CD8-positive, alpha-beta memory T cell (primary cell): ENCODE measurements at places on chromosomes 2 and 18.

- no peak for DNase-seq
Observed at GRCh38 chr2:238920053-238920452, 72.2 kb downstream of the TWIST2 start.

GRCh38 chr2:123438251-123438650 is 586.8 kb upstream of the CNTNAP5 start:
- no peak for DNase-seq

DNA sequence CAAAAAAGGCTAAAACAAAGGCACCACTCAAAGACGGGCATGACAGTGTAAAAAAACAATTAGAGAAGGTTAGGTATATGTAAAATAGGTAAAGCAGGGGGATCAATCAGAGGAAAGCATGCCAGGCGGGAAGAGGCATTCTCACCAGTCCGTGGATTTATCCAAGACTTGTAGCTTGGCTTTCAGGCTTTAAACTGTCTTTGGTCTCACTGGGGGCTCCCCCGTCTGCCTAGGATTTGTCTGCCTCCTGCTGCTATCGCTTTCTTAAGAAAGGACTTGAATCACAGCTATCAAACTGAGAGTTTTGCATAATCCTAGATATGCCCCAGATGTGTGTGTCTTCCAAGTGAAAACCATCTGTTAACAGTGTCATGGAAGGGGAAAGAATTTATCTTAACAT is 11.1 kb upstream of the GORASP2 start:
- DNase-seq, result no peak

- DNase-seq, result no peak
Observed at GRCh38 chr18:295756-296490, 28.1 kb upstream of the THOC1 start.

DNA sequence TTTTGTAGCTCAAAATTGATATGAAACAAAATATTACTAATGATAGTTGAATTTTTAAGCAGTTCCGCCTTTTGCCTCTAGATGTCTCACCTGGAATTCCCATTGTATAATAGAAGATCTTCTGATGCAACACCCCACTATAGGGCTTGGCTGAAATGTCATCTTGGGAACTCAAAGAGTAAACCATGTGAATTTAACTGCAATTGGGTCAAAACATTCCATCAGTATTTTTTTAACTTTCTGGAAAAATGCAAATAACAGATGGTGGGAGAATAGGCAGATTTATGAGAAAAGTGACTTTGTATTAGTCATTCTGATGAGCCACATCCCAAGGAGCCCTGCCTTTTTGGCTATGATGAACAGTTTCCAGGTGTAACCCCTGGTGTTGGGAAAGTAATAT is 489.9 kb downstream of the NYAP2 start:
- DNase-seq, result no peak

DNA sequence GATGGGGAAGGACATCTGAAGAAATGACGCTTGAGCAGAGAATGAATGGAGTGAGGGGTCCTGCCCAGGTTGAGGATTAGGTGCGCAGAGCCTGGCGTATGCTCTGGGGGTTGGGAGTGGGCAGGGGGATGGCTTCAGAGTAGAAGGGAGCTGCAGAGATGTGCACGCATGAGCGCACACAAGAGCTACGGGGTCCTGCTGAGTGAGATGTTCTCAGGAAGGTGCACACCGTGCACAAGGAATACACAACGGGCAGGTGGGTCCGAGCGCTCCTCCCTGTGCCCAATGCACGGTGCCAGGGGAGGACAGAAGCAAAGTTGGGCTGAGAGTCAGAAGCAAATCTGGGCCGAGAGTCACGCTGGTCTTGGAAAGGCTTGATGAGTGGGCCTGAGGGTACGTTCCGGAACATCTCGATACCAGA is 25.5 kb downstream of the TWIST2 start:
- DNase-seq, result no peak

- no peak for DNase-seq
Observed at GRCh38 chr2:197191940-197192322, 118.6 kb downstream of the ANKRD44 start.

DNA sequence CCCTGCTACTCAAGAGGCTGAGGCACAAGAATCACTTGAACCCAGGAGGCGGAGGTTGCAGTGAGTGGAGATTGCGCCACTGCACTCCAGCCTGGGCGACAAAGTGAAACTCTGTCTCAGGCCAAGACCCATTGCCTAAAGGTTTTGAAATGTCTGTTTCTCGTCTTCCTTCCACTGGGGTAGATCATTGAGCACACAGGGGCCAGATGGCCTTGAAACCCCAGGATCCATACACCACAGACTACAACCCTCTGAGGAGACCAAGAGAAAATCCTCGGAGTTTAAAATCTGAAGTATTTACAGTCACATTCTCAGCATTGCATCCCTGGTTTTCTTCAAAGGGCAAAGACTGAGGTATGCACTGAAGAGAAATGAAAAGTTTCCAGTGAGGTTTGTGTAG is 7.1 kb upstream of the EPAS1 start:
- DNase-seq, result no peak

DNA sequence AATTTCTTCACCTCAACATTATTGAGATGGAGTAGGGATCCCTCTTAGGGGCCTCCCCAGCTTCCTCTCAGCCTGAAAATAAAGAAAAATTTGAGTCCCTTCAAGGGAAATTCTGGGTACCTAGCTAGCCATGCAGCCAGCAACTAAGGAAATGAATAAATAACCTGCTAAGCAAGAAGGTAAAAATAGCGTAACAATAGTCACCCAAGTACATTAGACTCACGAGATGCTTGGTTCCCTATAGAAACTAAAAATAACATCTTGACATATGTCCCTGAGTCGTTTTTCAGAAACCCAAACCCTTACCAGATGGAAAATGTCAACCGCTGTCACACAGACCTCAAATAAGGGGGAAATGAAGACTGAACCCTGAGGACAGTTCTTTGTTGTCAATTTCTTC is 51.9 kb downstream of the CACNB4 start:
- no peak for DNase-seq

DNA sequence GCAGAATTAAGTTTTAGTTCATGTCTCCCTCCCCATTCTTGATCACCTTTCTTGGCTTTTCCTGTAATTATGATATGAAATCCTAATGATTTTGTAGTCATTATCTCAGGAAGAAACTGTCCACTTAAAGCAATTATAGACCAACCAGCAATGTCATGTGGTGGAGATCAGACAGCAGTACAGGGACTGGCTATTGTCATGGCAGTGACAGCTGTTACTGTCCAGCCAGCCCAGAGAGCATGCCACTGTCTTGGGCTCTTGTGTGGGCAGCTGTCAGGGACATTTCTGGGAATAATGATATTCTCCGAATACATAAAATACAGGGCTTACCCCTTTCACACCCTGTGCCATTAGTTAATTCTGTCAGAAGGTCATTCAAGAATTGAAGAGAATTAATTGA is 355.3 kb upstream of the RAB12 start:
- DNase-seq, result no peak

DNA sequence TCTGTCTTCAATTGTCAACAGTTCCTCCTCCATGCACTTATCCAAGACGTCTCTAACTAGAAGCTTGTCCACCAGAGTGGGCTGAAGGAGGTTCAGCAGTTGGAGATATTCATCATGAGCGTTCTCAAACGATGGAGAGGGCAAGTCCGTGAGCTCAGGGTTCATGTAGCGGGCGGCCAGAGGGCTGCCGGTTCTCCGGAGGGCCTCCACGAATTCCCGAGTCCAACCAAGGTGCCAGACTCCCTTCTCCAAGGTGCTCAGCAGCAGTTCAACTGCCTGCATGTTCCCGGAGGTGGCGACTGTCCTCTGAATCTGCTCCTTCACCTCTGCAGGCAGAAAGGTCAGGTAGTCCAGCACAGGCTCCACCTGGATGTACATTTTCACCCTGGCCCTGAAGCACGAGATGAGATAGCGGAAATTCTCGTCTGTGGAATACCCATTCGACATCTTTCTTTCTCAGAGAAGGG is 590 bp downstream of the IFIH1 start:
- DNase-seq, result peak; percentile 22

DNA sequence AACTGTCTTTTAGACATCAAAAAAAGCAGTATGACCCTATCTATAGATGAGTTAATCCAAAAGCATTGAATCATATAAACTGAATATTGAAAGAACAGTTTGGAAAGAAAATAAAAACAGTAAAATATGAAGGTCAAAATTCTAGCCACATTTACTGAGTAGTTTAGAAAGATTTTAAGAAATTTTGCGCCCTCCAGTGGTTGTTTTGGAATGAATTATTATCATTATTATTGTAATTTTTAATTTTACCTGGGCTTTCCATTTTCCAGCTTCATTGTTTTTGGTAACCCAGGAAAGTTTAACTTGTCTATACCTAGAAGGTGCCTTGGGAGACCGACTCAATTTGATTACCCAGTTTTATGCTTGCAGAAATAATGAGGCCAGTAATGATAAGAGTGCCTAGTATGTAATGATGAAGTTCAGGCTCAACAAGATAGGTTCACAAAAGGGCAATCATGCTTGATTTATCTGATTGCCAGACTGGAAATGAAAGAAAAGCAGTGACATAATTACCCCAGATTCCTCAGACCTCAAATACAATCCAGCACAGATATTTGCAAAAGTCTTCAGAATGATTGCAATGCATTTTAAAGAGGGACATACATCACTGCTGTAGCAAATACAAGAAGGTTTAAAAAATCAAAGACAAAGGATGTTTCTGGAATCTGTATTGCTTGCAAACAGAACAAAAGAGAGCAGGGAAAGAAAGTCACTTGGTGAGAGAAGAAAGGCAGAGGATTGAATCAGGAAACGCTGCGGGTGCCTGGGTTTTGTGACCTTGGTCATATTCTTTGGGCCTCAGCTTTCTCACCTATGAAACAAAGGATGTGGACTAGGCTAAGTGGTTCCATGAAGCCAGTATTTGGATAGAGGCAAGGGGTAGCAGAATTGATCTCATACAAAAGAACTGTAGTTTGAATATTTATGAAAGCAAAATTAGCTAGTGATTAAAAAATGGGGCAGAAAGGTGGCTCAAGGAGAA is 153.8 kb downstream of the MAP2 start:
- no peak for DNase-seq

GRCh38 chr2:65030476-65031332 is 25.5 kb upstream of the CEP68 start:
- DNase-seq, result no peak

DNA sequence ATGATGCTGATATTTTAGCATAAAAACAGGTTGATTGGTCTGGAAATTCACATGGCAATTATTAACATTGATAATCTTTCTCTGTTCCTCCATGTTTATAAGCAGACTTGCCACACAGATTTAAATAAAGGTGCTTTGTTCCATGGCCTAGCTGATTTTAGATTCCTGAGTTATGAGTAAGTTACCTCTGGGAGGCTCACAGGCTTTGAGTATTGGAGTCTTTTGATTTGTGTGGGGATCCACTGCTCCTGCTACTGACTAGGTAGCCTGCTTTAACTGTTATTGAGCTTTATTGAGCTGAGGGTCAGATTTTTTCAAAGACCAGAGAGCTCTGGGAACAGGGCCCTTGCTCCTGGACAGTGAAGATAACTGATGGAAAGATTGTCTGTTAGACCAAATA is 166.1 kb downstream of the ANKRD30B start:
- DNase-seq, result no peak

DNA sequence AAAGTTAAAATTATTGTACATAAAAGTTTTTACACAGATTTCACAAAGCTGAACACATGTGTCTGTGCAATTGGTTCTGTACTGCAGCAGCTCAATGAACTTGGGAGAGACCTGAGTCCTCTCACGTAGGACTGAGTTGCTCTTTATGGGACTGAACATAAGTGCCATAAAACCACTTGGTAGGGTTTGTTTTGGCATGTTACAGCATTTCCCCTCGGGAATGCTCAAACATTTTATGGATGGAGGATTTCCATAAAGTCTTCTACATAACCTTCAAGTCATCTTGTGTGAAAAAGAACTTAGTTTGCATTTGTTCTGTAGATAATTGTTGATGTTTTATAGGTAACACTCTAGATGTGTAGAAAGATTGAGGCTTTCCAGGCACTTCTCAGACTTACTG is 15.9 kb downstream of the LYPD6 start:
- DNase-seq, result no peak

- no peak for DNase-seq
Observed at GRCh38 chr2:128504246-128505149, 185.8 kb upstream of the HS6ST1 start.

DNA sequence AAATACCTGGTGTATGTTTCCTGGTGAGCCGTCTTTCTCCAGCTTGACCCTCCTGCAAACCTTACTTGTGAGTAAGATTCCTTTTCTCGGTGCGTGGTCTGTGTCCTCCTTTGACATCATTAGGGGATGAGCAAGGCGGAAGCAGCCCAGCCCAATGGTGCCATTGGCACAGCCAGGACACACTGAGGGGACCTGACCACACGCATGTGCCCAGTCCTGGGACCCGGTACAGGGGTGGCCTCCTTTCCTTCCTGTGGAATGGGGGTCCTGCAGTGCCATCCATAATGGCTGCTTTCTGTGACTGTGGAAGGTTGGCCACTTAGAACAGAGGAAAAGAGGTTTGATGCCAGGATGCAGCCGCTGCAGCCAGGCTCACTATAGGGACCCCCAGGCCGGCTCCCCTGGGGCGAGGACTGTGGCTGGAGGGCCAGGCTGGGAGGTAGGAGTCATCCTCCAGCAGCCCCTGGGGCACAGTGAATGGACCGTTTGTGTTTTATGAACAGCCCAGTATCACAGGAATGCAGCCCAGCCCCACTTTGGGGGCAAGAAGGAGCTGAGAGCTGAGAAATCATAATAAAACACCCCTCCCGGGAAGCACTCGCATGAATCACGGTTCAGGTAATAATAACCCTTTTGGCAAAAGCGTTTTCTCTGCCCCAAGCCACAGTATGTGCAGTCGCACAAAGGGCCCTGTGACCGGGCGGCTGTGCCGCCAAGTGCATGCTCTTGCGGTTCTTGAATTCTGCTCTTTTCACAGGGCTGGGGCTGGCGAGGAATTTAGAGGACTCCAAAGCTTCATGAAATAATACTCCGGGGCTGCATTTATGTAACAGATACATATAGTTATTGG is 73.2 kb downstream of the ASB1 start:
- DNase-seq, result no peak

DNA sequence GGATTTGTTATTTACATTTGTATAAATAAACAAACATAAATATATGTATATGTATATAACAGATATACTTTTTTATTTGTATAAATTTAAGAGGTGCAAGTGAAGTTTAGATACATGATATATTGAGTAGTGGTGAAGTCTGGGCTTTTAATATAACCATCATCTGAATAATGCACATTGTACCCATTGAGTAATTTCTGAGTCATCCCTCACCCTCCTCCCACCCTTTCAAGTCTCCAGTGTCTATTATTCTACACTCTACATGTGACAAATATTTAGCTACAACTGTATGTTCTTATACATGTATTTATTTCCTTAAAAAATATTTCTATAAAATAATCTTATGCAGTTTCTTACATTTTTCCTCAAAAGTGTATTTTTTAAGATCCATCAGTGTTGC is 358.7 kb upstream of the TFPI start:
- no peak for DNase-seq

DNA sequence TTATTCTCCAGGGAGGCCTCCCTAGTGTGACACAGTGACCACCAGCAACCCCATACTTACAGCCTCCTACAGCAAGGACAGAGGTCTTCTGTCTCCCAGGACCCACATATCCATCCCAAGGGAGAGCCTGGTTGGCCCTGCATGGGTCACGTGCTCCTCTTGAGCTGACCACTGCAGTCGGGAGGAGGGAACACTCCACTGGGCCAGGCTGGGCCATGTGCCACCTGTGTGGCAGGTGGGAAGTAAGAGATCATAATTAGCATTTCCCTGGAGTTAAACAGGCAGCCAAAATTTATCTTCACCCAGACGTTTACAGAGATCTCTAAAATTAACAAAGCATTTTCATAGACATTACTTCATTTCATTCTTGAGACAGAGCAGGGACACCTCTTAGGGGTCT is 33.4 kb upstream of the MLPH start:
- DNase-seq, result no peak
